Glutamatergic neuron (in vitro differentiated cells): ENCODE measurements at places on chromosomes 1 and 21. TPM values are rescaled to one million over a fixed set of nuclear protein-coding genes. Genes with fewer than 3 reads are reported as not detected.

DNA sequence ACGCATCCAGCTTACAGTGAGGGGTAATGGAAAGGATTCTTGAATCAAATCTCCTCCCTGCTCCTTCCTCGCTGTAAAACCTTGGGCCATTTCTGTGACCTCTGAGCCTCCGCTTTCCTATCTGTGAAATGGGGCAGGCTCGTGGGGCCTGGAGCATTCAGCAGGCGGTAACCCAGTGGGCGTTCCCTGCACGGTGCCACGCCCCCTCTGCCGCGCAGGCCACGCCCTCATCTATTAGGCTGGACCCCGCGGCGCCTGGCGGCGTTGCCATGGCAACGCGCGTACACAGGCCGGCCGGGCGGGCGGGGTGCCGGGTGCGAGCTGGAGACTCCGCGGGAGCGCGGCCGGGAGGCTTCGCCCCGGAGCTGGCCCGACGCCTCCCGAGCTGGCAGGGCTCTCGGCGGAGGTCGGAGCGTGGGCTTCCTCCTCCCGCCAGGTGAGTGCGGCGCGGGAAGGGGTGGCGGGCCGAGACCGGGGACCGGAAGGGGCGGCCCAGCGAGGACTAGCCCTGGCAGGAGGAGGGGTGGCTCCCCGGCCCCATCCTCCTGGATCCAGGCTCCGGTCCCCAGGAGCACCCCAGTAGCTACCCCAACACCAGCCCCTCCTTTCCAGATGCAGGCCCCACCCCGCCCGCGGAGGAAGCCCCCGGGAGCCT is at the start of gene FHAD1:
Gene FHAD1, plus strand, starts transcription at position 264 of the 655 bp plus-strand sequence. CDS start 4,562 bp downstream, outside the sequence.
- peak; percentile 75 for DNase-seq

DNA sequence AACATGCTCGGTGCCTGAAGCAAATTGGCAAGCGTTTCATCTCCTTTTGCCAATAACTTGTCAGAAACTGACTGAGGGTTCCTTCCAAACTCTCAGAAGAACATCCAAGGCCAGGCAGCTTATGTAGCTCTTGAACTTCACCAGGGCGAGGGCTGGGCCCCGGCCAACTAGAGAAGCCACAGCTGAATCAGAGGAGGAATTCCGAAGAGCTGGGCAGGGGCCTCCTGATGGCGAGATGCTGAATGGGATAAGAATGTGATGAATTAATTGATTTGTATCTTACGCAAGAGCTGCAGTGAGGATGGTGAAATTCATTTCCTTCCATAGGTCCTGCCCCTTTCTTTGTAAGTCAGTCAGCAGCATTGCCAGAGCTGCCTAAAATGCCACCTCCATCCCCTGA is 345.8 kb downstream of the KIF26B start:
- DNase-seq, result no peak

Gene PTAFR
- 0.54 TPM for total RNA-seq

GRCh38 chr1:63935143-63935542 is 161.3 kb downstream of the ROR1 start:
- no peak for DNase-seq

DNA sequence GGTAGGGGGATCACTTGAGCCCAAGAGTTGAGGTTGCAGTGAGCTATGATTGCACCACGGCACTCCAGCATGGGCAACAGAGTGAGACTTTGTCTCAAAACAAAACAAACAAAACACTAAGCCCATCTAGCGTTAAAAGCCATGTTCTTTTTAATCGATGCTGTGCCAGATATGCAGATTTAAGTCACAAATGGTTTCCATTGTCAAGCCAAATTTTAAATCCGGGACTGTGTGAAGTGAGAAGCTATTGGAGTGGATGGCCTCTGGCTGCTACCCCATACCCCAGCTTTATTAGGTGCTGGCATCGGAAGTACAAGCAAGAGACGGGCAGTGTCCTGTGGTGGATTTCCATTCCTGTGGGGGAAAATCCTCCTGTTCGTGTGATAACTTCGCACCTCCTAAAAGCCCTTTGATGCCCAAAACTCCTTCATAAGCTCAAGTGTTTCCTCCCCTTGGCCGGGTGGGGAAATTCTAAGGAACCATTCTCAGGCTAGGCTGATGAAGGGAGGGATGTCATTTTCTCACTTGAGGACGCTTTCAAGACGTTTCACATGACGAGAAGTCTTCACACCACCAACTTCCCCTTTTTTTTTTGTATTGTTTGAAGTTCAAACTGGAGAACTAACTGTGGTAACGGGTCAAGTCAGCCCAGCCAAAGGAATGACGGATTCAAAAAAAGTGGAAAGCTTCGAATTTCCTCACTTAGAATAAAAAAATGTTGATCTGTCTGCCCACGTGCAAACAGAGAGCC is 140.8 kb downstream of the KAZN start:
- no peak for DNase-seq

GRCh38 chr1:7388488-7389185 is 382.5 kb upstream of the VAMP3 start:
- DNase-seq, result no peak

DNA sequence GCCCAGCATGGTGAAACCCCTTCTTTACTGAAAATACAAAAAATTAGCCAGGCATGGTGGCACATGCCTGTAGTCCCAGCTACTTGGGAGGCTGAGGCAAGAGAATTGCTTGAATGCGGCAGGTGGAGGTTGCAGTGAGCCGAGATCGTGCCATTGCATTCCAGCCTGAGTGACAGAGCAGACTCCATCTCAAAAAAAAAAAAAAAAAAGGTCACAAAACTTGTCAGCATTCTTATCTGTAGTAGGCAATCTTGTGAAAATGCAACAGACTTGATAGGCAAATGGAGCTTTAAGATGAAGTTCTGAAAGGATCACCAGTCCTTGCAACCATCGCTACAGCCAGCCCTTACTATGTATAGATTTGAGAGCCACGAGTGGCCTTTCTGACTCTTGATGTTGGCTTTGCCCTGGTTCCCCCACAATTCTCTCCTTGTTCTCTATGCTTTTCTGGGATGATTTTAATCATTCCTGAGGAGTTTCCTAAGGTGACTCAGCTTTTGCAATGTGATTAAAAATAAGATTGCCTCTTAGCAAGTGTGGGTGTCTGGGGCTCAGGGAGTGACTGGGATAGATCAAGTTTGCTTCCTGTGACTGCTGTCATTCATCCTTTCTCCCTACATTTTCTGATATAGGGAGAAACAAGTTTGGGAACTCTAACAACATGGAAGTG is 7.1 kb upstream of the MAP1LC3C start:
- DNase-seq, result no peak

GRCh38 chr1:232393010-232393409 is 236.9 kb downstream of the SIPA1L2 start:
- no peak for DNase-seq

DNA sequence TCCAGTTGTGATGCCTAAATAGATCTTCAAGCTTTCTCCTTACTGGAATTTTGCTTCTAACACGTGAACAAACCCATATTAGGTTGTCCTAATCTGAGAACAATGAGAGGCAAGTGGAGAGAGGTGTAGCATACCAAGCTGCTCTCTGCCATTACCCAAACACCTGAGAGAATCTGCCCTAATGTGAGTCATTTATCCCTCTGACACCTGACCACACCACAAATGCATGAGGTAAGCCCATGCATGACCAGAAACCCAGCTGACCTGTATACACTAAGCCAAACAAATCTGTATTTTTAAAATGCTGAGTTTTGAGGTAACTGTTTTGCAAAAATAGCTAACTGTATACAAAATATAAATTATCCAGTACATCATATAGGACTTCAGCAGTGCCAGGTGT is 1458.1 kb upstream of the B3GALT2 start:
- no peak for DNase-seq

DNA sequence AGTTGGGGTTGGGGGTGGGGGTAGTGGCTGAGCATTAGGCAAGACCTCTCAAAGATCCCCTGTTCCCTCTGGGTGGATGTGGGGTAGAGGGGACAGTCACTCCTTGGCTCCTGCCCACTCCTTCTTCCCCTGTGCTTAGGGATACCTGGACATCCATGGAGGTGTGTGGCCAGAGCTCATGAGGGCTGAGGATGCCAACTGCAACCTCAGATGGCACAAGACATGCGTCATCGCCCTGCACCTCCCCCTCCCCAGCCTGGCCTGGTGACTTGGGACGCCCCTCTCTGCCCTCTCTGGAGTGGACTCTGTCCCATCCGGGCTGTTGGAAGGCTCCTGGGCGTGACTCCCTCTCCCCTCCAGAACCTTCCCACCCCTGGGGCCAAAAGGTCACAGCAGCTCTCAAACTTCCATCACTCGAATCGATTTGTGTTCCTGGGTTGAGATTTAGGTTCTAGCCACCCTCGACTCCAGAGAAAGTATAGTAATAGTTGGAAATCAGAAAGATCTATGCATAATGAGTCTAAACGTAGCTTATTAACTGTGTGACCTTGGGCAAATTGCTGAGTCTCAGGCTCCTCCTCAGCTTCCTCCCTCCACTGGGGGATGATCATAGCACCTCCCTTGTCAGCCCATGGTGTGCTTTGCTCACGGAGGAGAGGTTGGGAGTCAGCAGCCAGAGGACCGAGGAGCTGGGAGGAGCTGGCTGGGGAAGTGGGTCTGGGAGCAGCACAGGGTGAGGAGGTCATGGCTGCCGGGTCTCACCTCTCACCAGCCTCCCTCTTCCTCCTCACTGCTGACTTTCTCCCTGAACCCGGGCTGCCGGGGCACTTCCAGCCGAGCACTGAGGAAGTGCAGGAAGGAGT is 2.2 kb upstream of the PTPN7 start:
- DNase-seq, result no peak

- DNase-seq, result no peak
Measured at GRCh38 chr1:180482425-180483275, 19.7 kb downstream of the ACBD6 start.
